ENCODE measurements at places on chromosomes 5 and 9.

- no peak for DNase-seq
Observed at GRCh38 chr9:76620996-76621395, 143.2 kb upstream of the PCA3 start.

GRCh38 chr5:88690409-88691229 lies 192.4 kb downstream of the MEF2C start:
- no peak for DNase-seq

DNA sequence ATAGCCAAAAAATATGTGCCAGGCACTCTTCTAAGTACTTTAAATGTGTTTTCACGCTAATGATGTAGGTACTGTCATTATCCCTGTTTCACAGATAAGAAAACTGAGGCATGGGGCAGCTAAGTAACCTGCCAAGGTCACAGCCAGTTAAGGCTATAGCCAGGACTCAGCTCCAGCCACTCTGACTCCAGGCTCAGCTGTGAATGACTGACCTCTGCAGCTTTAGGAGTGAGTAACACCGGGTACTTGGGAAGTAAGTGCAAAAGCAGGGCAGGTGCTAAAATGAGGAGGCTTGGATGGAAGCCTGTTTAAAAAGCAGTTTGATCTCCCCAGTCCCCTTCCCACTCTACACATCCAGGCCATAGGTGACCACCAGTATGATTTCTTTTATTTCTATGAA lies 10.6 kb upstream of the SHC3 start:
- DNase-seq, result no peak

DNA sequence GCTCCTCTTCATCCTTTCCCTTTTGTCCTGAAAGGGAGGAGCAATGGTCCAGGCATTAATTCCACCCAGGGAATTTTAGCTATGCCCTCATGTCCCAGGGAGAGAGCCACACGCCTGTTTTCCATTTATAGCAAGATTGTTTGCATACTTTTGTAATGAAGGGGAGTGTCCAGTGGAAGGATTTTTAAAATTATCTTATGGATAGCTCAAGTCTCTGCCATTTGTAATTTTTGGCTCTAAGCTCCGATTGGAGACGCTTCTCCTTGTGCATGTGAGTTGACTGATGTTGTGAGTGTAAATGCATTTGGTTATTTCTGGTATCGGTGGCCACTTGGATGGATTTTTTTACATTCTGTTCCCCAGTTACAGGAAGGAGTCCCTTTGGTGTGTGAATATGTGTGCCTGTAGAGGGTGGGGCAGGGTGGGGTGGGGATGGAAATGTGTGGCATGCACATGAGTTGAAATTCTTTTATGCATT lies 7.2 kb upstream of the RPL26L1 start:
- DNase-seq, result no peak

GRCh38 chr5:180769821-180770220 lies 30.0 kb upstream of the OR2Y1 start:
- DNase-seq, result no peak

DNA sequence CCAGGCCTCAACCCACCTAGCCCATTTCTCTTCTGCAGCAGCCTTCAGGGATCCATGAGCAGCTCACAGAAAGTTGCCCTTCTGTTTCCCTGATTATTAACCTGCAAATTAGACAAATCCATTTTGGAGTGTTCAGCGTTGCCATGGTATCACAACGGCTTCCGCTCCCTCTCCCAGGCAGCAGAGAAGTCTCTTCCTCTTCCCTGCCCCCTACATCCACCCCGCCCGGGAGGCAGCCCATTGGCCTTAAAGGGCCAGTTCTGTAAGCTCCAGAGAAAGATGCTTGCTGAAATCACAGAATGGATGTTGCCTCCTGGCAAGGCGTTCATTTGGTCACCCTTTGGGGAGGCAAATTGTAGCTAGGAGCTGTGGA lies 47.7 kb upstream of the BOD1 start:
- no peak for DNase-seq

DNA sequence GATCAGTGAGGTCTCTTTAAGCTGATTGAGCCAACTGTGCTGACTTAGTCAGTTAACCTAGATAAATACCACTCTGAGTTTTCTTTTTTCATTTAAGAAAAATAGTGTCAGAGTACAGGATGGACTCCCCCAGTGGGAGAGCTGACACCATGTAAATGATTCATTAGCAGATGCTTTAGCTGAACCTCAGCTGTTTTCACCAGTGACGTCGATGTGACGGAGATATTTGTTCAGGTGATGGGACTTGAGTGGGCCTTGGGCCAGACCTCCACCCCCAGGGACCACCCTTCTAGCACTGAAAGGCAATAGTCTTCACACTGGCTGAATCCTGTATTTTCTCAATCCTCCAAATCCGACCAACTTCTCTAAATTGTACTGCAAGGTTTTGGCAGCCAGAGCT lies 196.1 kb downstream of the GAS1 start:
- DNase-seq, result no peak

- no peak for DNase-seq
Observed at GRCh38 chr5:116569999-116570398, 4.6 kb downstream of the SEMA6A start.

- no peak for DNase-seq
Observed at GRCh38 chr9:4665357-4665756, 923 bp downstream of the SPATA6L start.

GRCh38 chr9:103242025-103242424 lies 246.9 kb downstream of the CYLC2 start:
- DNase-seq, result peak; percentile 8

GRCh38 chr5:117872798-117873368 lies 1115.5 kb downstream of the DTWD2 start:
- no peak for DNase-seq

DNA sequence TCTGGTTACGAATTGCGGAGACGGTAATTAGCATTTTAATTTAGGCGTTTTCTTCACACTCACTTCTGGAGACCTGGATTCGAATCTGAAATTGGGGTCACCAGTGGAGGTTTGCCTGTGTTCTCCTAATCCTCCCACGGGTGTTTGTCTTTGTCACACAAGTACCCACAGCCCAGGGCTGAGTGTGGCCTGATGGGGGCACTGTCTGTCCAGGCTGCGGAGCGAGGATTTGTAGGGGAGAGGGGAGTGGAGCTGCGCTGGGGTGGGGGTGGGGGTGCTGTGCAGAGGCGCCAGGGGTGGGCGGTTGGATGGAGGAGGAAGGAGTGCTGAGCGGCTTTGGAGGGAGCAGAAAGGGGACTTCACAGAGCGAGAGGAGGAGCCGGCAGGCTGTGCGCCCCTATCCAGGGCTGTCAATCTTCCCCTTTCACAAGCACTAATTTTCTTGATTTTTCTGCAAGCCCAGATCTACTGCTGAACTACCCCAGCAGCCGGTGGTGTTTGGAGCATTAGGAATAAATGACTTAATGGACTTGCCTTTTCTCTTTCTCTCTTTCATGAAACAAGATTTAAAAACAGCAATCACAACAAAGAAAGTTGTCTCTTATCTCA lies 53.1 kb downstream of the TSPAN17 start:
- DNase-seq, result no peak

DNA sequence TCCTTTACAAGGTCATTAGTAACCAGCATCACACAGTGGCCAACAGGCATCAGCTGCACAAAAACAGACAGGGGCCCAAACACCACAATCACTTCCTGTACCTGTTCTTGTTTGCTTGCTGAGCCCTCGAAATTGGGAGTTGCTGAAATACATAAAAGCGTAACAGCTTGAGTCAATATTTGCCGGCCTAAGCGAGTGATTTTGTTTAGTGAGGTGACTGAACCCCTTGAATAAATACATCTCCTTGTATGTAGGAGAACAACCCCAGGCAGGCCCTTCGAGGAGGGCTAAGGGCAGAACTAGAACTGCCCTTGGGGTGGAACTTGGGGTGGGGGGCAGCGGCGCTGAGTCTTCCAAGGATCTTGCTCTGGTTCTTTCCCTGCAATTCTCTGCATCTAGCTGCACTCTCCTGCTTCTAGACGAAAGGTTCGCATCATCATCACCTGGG lies 502.5 kb downstream of the RASEF start:
- DNase-seq, result no peak

GRCh38 chr5:53613061-53613460 lies 52.6 kb downstream of the NDUFS4 start:
- DNase-seq, result no peak

- DNase-seq, result no peak
Observed at GRCh38 chr9:121088576-121088975, 13.8 kb downstream of the CNTRL start.

- DNase-seq, result no peak
Observed at GRCh38 chr9:123424552-123425225, 68.7 kb downstream of the CRB2 start.

GRCh38 chr9:95383185-95383676 lies 65.7 kb upstream of the FANCC start:
- peak; percentile 65 for DNase-seq

DNA sequence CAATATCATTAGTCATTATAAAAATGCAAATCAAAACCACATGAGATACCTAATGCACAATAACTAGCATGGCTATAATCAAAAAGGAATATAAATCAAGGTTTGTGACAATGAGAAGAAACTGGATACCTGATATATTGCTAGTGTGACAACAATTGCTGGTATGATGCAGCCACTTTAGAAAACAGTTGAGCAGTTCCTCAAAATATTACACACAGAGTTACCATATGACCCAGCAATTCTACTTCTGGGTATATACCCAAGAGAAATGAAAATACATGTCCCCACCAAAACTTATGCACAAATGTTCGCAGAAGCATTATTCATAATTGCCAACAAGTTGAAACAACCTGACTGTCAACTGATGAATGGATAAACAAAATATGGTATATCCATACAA lies 339.7 kb upstream of the POU5F2 start:
- DNase-seq, result no peak

- DNase-seq, result no peak
Observed at GRCh38 chr5:135391869-135392255, 7.2 kb downstream of the MACROH2A1 start.

DNA sequence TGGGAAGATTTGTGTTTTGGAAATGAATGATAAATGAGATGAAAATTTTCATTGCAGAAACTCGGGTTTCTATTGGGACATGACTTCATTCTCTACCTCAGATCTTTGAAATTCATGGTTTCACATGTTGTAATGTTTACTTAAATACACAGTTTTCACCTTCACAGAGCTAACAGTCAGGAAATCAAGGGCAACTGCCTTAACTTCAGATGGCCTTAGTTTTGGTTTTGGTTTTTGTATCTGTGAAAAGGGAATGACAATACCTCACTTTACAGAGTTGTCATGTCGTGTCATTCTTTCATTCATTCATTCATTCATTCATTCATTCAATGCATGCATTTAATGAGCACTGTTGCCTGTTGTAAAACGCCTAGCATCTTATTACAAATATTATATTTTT lies 41.9 kb downstream of the NIM1K start:
- no peak for DNase-seq

GRCh38 chr9:135341612-135342169 lies 137.9 kb upstream of the PPP1R26 start:
- no peak for DNase-seq

- peak; percentile 90 for DNase-seq
Observed at GRCh38 chr5:57804007-57804444, 321.4 kb upstream of the ACTBL2 start.

GRCh38 chr5:17114715-17115599 lies 102.5 kb upstream of the BASP1 start:
- no peak for DNase-seq

DNA sequence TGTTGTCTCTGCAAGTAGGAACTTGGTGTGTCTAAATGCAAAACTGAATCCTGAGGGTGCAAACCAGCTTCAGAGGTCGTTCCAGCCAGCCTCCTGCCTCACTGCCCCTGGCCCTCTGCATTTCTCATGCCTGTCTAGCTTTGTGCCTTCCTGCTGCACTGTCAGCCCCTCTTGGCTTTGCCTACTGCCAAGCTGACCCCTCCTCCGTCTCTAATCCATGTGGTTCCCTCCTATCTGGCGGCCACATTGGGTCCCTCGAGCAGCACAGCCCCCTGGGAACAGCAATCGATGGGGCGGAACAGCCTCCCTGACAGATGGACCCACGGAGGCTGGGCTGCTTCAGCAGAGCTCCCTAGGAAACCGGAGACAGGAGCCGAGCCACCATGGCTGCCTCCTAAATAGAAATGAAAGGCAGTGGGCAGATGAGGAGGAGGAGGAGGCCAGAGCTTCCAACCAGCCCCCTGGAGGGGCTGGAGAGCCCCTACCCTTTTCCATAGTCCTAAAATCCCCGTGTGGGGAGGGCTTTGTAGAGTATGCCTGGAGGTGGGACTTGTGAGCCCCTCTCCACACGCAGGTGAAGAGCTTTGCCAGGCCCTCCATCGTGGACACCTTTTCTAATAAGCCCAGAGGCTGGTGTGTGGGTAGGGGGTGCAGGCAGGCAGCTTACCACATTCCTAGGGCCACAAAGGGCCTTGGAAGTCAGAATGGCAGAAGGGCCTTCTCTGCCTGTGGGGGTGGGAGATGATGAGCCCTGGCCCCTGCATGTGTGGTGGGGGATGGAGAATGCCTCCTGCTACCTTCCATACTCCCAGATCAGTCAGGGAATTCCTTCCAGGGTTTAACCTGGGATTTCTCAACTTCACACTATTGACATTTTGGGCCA lies 9.2 kb upstream of the CXXC5 start:
- DNase-seq, result no peak

GRCh38 chr5:108118813-108119514 lies 262.9 kb downstream of the FBXL17 start:
- no peak for DNase-seq

GRCh38 chr5:153752890-153753289 lies 262.4 kb downstream of the GRIA1 start:
- no peak for DNase-seq

DNA sequence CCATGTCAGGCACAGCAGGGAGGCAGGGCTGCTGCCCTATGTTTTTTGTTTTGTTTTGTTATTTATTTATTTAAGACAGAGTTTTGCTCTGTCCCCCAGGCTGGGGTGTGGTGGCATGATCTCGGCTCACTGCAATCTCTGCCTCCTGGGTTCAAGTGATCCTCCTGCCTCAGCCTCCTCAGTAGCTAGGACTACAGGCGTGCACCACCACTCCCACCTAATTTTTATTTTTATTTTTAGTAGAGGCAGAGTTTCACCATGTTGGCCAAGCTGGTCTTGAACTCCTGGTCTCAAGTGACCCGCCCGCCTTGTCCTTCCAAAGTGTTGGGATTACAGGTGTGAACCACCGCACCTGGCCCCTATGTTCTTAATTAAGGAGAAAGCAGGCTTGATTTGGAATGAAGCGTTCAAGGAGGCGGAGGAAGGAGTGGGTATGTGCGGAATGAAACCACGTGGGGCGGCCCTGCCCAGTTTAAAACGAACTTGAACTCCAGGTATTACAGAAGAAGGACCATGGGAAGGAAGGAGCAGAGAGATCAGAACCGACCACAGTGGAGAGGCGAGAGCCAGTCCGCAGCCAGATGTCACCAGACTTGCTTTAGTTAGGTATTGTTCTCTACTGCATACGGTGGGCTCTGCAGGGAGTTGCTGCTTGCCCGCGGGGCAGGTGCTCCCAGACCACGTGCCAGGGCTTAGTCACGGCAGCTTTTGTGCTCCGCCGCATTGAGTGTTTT lies 34.9 kb upstream of the EPB41L4B start:
- no peak for DNase-seq

GRCh38 chr5:8857051-8857450 lies 688.8 kb downstream of the SEMA5A start:
- no peak for DNase-seq

GRCh38 chr5:90365328-90365727 lies 44.2 kb downstream of the CETN3 start:
- no peak for DNase-seq

- DNase-seq, result no peak
Observed at GRCh38 chr5:16902846-16903245, 33.2 kb downstream of the MYO10 start.

- no peak for DNase-seq
Observed at GRCh38 chr5:74143721-74144330, 496.7 kb downstream of the ENC1 start.
